Esophagus muscularis mucosa (tissue), 4 donors: ENCODE measurements at places on chromosomes 7 and 10. TPM values are rescaled to one million over a fixed set of nuclear protein-coding genes. Genes with fewer than 3 reads are reported as not detected.
A peak's percentile ranks its signal among the peaks of the same experiment; 100 is the strongest.

Gene PDE6C
- total RNA-seq, result not detected

Gene CFAP46
- total RNA-seq, result under 0.01 TPM

Gene GATA3
- 0.46 TPM for total RNA-seq

GRCh38 chr10:71486484-71487114 is 89.9 kb downstream of the CDH23 start:
- no peak for DNase-seq
- H3K4me3 ChIP-seq, result no peak overlapping the region
- H3K27ac ChIP-seq, result no peak overlapping the region
- no peaks in the 10 kb centered on the region for H3K27me3 ChIP-seq
- no peaks in the 10 kb centered on the region for H3K4me1 ChIP-seq
- H3K36me3 ChIP-seq, result no peaks in the 10 kb centered on the region

- H3K4me3 ChIP-seq, result no peak overlapping the region
- H3K4me1 ChIP-seq, result no peaks in the 10 kb centered on the region
- H3K27ac ChIP-seq, result no peak overlapping the region
- H3K36me3 ChIP-seq, result peaks cover 5% of the 10 kb centered on the region
- DNase-seq, result no peak
Observed at GRCh38 chr7:24723178-24723530, 34.1 kb downstream of the GSDME start.

DNA sequence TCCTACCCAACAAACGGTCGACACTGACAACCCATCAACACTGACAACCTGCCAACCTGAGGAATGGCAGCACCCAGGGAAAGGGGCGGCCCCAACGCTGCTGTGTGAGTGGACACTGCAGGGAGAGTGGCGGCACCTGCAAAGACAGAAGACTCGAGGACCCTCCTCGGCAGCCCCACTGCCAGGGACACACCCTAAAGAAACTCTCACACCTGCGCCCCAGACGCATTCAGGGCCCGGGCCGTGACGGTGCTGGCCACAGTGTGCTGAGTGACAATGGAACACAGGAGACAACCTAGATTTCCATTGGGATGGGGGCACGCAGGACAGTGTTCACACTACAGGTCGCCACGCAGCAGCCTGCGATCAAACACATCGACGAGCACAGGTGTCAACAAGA is 3.6 kb downstream of the CAMK2B start:
- DNase-seq, result peak; percentile 91
- H3K4me3 ChIP-seq, result no peak overlapping the region
- peaks cover 33% of the 10 kb centered on the region for H3K27me3 ChIP-seq
- H3K36me3 ChIP-seq, result no peaks in the 10 kb centered on the region
- H3K4me1 ChIP-seq, result peaks cover 19% of the 10 kb centered on the region
- H3K27ac ChIP-seq, result no peak overlapping the region
